ENCODE measurements at places on chromosomes 11 and 22.

DNA sequence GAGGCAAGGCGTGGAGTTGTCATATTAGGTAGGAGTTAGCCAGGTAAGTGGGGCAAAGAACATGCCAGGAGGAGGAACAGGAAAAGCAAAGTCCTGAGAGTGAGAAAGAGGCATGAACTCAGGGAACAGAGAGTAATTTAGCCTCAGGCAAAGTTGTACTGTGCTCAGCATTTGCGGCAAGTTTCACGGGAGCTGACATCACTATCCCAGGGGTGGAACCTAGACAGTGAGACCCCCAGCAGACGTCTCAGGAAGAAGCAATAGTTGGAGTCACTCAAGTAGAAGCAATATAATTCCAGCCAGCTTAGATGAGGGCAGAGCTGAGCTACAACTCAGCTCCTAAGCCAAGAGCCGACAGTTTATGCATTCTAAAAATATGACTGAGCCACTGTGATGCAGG is 426.0 kb upstream of the ISX start:
- no peak for DNase-seq

- DNase-seq: peak; percentile 11
These were observed 29.9 kb upstream of the CSNK2A3 start for GRCh38 chr11:11382858-11383532.

DNA sequence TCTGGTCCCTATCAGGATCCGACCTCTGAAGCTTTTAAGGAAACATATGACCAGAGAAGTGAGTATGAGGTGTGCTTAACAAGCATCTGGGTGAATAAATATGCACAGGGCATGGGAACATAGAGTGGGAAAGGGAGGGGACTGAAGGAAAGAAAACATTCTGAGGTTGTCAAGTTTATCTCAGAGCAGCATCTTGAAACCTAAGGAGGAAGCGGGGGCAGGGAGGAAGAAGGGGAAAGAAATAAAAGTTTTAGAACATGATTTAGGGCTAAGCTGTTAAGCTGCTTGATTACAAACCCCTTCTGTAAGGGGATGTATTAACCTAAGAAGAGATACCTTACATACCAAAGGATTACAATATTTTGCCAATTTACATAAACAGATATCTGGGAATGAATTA is 24.0 kb upstream of the SC5D start:
- DNase-seq: no peak

GRCh38 chr11:100630898-100631297 is 56.2 kb upstream of the ARHGAP42 start:
- peak; percentile 52 for DNase-seq

DNA sequence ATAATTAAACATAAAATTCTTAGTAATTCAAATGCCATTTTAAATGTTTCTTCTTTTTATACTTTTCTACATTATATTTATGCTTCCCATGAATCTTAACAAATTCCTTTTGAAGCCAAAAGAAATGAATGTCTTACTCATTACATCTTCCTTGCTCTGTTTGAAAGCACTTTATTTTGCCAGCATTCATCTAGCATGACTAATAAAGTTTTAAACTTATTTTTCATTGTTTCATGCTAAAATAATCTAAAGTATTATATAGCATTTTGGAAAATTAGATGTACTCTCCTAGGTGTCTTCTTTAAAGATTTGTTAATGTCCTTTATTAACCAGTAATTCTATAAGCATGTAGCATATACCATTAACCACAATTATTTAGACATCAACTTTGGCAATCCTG is 9.7 kb upstream of the PIWIL4 start:
- DNase-seq: no peak

DNA sequence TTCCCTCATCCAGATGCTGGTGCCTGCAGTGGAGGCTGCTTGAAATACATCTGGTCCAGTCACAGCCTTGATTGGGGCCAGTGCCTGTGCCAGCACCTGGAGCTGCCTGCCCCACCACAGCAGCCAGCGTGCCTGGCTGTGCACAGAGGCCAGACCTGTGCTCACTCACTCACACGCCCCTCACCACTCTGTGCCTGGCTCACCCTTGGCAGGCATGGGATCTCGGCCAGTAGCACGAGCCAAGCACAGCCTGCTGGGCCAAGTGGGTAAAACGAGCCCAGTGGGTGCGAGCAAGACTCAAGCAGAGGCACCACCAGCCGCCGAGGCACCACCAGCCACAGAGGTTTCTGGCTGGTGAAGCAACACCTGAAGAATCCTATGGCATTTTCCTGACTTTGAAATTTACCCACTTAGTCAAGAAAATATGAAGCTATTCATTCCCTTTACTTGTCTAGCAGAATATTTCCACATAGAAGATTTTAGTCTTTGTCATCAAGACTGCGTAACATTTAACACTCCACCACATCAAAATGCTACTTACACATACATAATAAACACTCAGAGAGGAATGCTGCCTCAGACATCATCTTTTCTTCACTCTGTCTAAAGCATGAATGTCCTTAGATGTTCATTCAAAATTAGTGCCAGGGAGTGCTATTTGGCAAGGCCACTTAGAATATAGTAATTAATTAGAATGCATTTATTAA is 424.3 kb upstream of the FAT3 start:
- no peak for DNase-seq

Data from fibroblast of villous mesenchyme (primary cell).